RWPE1 (cell line): ENCODE measurements at places on chromosomes 2 and 18.

GRCh38 chr18:67518566-67518965, 2.0 kb upstream of the DSEL start:
- no peak for DNase-seq

GRCh38 chr2:241229563-241230401, 41.3 kb downstream of the ANO7 start:
- no peak for DNase-seq

DNA sequence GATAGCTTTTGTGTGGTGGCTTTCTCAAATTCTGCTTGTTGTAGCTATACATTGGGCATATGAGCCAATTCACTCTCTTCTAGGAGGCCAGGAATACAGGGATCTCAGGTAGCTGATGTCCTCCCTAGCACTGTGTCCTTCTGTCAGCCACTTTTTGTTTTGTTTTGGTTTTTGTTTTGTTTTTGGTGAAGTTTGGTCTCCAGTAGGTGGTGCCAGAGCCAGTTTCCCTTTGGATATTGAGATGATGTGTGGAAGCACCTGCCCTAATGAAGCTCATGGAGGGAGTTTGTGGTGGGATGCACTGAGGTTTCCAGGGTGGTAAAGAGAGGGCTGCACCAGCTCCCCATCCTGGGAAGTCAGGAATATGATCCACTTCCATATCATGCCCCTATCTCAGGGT, 100.5 kb upstream of the VWC2L start:
- no peak for DNase-seq

DNA sequence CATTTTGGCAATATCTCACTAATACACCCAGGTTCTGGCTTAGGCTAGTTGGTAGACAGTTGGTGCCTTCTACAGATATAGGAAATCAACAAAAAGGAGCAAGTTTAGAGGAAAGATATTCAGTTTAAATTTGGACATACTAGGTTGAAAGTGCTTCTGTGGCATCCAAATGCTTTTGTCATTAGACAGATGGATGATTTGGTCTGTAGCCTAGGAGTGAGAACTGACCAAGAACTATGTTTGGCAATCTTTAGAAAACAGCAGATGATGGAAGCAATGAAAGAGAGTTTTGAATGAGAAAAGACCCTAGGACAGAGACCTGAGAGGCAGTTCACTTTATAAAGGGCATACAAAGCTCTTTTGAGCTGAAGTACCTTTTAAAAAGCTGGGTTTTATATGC, 201.3 kb upstream of the FSHR start:
- DNase-seq, result no peak

DNA sequence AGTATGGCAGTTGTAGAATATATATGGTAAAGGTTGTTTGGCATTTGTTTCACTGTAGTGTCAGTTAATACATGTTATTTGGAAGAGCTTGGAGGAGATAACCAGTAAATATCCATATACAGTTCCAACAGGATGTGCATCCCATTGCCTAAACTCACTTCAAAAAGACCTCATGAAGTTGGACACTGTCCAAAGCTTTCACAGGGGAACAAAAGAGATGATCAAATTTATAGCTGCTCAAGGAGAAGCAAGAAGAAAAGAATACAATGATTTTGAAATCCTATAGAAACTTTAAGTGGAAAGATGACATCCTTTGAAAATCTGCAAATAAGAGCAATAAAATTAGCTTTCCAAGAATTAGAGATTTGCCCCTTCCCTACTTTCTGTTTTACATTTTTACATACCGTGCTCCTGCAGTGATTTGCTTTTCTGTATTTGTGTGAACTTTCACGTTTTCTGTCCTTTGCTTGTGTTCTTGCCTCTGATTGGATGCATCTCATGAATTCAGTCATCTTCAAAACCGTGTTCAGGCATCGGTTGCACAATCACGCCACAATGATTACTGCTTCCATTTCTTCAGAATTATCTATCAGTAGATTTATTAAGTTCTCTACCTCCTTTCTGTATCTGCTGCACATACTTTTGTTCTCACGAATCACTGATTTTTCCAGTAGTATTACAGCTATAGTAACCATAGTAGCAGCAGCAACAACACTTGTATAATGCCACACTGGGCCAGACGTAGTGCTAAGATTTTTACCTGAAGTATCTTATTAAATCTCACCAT, 83.8 kb downstream of the PARD3B start:
- DNase-seq, result no peak

DNA sequence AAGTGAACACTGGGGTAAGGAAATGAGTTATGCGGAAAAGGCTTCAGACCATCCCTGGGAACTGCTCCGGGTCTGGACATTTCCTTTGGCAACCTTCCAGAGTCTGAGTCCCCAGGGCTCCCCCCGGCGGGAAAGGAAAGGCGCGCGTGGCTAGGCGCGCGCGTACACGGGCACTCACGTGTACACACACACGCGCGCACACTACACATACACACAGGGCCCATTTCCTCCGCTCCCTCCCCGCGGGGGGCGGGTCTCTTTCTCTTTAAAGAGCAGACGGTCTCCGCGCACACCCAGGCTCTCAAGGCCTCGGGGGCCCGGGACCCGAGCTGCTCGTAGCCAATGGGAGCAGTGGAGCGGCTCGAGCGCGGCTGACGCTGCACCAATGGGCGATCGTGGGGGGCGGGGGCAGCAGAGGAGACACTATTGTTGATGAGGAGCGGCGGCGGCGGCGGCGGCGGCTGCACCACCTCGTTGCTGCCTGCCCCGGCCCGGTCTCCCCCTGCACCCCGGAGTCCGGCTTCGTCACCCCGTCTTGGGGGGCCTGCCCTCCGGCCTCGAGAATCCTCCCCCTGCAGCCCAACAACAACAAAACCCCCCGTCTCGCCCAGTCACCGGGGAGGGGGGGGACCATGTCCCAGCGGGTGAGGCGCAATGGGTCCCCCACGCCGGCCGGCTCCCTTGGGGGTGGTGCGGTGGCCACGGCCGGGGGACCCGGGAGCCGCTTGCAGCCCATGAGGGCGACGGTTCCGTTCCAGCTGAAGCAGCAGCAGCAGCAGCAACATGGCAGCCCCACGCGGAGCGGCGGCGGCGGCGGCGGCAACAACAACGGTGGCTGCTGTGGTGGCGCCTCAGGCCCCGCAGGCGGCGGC, at the start of gene FAM117B:
Gene FAM117B (plus strand): TSS at position 414 of the 872 bp plus-strand sequence. CDS start 219 bp downstream, at position 633.
- peak; percentile 96 for DNase-seq

DNA sequence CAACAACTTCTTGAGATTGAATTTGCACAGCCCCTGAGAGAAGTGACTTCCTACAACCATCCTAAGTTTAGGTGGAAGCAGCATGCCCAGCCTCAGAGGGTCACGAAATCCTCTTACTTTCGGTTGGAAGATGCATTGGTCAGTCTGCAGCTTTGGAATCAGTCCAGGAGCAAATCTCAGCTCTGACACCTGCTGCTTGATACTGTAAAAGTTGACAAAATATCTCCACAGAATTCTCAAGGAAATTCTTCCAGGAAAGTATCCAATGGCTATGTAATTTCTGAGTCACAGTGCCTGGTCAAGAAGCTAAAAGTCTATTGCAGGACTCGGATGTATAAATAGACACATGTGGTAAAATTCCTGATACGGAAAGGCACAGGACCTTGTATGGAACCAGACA, 414.5 kb upstream of the GYPC start:
- DNase-seq, result no peak

- DNase-seq, result peak; percentile 76
These were observed 88.1 kb upstream of the KLF7 start for GRCh38 chr2:207253666-207254345.

GRCh38 chr2:236653863-236654262, 84.2 kb downstream of the ACKR3 start:
- DNase-seq, result no peak

- peak; percentile 92 for DNase-seq
These were observed 21.6 kb upstream of the SLC20A1 start for GRCh38 chr2:112623913-112624777.

DNA sequence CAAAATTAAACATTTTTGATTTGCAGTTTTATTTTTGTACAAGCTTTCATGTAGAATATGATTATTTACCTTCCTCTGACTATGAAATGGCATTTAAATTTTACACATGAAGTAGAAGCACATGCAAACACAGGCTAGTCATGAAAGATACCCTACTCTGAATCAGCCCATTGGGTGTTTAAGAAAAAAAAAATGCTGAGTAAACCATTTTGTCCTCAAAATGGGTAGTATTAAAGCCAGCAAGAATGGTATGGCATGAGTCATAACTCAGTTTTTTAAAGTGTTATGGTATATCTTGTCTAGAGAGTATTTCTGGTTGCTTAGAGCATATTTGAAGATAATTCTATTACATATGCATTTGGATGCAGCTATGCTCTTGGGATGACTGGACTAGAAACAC, 55.0 kb downstream of the PKP4 start:
- DNase-seq, result no peak

GRCh38 chr2:54470266-54470938, 14.3 kb downstream of the SPTBN1 start:
- no peak for DNase-seq

- DNase-seq, result peak; percentile 92
These were observed 5.2 kb upstream of the DNAJB2 start for GRCh38 chr2:219273937-219274336.

- no peak for DNase-seq
These were observed 1402.3 kb upstream of the LRRTM1 start for GRCh38 chr2:81706856-81707255.

- no peak for DNase-seq
These were observed 453.4 kb downstream of the KCNJ3 start for GRCh38 chr2:155151945-155152344.

GRCh38 chr2:201127570-201127969, 11.6 kb downstream of the CFLAR start:
- DNase-seq, result no peak

GRCh38 chr18:65049586-65049985, 701.2 kb upstream of the CDH7 start:
- no peak for DNase-seq

- DNase-seq, result no peak
These were observed 20.8 kb downstream of the DGUOK start for GRCh38 chr2:73947412-73948018.
